ENCODE measurements at places on chromosomes 3 and 15.
A peak's percentile ranks its signal among the peaks of the same experiment; 100 is the strongest.

DNA sequence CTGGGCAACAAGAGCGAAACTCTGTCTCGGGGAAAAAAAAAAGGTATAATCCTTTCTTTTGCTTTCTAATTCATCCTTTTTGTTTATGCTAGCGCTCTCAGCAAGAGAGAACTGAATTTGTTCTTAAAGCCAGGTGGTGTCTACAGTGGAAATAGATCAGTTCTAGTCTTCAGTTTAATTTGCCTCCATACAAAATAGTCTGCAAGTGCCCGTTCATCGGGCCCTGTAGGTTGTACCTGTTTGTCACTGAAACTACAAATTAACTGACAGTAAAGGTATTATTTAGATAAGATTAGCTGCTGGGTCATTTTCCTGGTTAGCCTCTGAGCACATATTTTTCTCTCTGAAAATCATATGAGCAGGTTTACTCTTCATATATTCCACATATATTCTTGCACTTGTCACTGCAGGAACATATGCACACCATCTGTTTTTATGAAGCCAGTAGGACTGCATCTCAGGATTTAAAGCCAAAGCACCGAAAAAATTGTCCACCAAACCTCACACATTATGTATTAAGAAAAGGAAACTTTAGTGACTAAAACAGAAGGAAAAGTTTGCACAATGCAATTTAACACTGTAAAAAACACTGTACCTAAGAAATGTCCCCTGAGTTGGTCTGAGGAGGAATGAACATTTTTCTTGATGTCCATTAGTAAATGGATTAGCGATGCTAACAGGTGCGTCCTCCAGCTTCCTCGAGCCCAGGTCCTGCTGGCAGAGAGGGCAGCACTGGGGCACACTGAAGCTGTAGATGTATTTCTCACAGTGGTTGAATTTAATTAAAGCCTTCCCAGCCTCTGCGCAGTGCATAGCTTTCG, 437 bp downstream of the MKRN2OS start:
- no peak for DNase-seq

DNA sequence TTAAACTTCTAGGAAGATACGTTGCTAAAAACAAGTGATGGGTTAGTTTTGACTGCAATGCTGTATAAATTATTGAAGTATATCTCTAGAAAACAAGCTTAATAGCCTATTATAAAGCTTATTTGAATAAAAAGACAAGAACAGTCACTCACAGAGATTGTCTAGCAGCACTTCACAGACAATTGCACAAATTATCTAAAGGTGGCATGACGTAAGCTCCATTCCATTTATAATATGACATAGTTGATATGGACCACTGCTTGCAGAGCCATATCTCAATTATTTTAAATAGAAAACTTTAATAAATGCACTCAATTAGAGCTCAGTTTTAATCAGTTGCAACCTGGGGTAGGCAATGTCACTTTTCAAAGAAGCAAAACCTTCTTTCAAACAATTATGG, 319.9 kb upstream of the GBE1 start:
- no peak for DNase-seq

DNA sequence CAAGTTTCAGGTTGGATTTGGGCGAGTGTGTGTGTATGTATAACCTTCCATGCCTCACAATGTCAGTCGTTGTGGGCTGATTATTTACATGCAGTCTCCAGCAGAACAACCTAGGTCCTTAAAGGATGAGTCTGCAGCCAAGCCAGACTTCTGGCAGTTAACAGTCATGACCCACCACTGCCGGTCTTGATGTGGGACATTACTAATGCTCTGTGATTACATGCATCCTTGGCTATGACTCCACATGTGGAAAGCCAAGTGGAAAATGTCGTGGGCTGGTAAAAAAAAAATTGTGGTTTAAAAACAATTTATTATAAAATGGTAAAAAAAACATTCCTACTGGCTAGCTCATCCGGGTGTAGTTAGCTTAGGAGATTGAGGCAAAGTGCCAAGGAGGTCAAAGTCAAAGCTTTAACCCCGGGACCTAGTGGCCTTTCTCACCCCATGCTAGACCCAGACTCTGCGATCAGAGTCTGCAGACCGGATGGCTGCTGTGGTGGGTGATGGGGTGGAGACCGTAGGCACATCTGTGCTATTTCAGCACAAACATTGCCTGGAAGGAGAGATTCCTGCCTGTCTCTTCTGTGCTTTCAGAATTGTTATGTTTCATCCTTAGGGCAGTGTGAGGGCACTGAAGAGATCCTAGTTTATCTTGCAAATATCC, 6.8 kb downstream of the RARRES1 start:
- DNase-seq, result no peak

- DNase-seq, result no peak
Observed at GRCh38 chr15:64127521-64128270, 23.8 kb upstream of the SNX22 start.

GRCh38 chr3:22089284-22089683, 338.3 kb upstream of the ZNF385D start:
- peak; percentile 68 for DNase-seq

DNA sequence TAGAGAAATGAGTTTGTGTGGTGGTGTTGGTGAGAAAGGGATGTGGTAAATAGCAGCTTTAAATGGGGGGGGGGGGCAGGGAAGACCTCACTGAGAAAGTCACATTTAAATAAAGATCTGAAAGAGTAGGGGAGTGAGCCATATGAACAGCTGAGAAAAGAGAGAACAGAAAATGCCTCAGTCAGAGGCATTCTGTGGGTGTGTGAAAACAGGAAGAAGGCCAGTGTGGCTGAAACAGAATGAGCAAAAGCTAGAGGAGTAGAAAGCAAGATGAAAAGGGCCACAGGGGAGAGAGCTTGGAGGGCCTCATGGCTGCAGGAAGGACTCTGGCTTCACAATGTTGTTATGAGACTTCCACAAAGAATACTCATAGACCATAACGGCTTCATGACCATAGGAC, 783.3 kb downstream of the ZPLD1 start:
- no peak for DNase-seq

- no peak for DNase-seq
Observed at GRCh38 chr15:101115786-101116680, 135.8 kb downstream of the CHSY1 start.

DNA sequence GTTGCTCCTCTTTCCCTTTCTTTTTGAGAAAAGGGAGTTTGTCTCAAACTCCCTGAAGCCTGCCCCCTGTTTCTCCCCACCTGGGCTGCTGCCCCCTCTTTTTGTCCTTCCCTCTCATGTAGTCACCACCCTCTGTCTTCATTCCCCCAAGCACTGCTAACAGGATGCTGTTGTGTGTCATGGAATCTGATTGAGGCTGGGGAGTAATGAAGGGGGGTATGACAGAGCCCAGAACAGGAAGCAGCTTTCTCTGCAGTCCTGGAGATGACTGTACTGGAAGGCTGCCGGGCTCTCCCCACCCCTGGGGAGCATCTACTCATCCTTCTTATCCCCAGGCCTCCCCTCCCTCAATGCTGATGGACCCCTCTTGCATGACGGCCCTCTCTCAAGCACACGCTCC, 181.6 kb downstream of the ABHD5 start:
- no peak for DNase-seq

GRCh38 chr3:46091046-46091445, 63.8 kb upstream of the XCR1 start:
- no peak for DNase-seq

- DNase-seq, result no peak
Observed at GRCh38 chr15:70882361-70882760, 9.9 kb downstream of the THAP10 start.

- no peak for DNase-seq
Observed at GRCh38 chr3:152779653-152780052, 55.3 kb upstream of the P2RY1 start.
